H7 (cell line): ENCODE measurements at places on chromosomes 3 and 15.

DNA sequence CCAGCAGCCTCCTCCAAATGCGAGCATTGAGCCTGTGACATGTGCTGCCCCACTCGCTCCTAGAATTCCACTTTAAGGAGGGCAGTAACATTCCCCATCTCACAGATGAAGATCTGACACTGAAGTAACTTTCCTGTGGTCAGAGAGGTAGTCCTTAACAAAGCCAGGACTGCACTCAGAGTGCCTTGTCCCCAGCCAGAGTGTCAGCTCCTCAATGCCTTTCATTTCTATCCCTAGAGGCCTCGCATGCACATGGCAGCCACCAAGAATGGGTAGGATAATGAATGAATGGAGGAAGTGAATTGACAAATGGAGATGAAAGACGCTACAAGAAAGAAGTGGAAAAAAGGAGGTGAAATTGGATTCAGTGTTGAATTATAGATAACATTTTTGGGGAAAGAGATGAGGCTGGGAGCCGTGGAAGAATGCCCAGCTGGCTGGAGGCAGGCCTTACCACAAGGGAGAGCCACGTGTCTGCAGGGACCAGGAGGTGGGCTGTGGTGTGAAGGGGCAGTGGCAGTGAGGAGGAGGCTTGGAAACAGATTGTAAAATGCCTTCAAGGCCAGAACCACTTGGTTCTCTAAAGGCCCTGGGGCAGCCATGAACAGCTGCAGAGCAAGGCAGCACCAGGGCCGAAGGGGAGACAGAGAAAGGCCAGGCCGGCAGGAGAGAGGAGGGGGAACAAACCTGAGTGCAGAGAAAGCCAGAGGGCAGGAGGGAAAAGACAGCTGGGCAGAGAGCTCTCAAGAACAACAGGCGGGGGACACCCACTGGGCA is 10.4 kb downstream of the CFAP92 start:
- no peak for DNase-seq

DNA sequence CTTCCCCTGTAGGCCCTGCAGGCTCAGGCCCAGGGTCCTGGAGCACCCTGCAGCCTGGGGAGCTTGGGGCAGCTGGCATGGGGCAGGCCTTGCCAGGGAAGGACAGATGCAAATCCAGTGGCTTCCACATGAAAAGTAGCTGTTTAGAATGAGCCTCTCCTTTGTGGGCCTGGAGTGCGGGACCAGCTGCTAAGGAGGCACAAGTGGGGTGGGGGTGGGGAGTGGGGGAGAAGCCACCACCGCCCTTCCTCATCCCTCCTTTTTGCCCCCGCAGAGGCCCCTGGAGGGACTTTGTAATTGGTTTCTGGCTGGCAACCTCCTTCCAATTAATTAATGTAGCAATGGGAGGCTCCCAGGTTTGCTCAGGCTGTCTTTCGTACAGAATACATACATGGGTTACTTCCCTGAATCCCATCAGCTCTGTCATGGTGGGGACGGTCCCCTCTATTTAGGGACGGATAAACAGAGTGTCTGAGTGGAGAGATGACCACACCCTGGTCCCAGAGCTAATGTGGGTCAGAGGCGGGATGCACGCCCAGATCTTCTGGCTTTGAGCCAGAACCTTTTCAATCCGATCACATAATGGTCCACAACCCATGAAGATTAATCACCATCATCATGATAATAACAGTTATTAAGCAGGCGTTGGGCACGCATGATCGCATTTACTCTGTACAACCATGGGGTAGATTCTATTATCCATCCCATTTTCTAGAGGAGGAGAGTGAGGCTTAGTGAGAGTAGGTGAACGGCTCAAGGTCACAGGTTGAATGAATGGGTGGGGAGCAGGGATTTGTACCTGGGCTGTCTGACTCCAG is 6.2 kb downstream of the CORO2B start:
- no peak for DNase-seq

- no peak for DNase-seq
Measured at GRCh38 chr3:81955878-81956277, 194.4 kb upstream of the GBE1 start.

- no peak for DNase-seq
Measured at GRCh38 chr3:168431491-168431890, 335.8 kb upstream of the GOLIM4 start.

GRCh38 chr3:67832817-67833216 is 178.4 kb upstream of the SUCLG2 start:
- no peak for DNase-seq

DNA sequence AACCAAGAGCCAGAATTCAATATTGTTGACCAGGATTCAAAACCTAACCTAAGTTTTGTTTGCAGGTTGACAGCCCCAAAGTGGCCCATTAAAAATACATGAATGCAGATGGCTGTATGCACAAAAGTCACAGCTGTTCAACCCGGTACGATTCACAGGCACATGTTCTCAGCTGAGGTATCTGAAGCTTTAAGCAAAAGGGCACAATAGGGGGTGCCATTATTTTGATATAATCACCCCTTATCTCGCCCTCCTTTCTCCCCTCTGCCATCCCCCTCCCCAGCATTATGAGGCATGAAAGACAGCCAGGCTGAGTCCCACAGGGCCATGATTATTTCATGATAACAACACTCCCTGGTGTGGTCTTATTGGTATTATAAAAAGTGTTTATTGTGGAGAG is 264.9 kb downstream of the EBLN2 start:
- no peak for DNase-seq

DNA sequence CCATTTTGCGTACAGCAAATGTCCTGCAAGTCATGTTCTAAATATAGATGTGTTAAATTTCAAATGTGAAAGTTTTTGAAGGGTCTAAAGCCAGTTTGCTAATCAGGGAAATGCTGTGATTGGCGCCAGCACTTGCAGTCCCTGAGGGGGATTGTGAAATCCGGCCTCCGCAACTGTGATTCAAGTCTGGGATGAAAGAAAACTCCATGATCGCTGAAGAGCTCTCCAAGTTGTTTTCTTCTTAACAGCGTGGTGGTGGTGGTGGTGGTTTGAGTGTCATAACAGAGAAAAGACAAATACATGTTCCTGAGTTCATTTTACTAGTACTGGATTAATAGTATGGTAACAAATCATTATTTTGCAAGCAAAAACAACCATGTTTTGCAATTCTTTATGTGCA is 51.8 kb downstream of the MITF start:
- no peak for DNase-seq

DNA sequence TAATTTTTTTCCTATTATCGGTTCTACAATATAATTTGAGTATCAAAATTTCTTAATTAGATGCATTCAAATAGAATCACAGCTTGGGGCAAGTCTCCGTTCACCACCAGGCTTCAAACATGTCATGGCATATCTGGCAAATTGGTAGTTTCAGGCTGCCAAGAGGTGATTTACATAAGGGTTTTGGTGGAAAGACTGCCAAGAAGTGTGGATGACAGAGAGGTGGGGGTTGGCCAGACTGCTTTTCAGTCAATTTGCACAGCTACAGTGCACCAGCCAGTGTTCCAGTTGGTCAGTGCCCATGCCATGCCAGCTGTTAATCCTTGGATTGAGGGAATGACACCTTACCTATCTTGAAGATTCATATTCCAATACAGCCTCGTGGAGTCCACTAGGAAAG is 8.4 kb upstream of the GSK3B start:
- DNase-seq: peak; percentile 8

DNA sequence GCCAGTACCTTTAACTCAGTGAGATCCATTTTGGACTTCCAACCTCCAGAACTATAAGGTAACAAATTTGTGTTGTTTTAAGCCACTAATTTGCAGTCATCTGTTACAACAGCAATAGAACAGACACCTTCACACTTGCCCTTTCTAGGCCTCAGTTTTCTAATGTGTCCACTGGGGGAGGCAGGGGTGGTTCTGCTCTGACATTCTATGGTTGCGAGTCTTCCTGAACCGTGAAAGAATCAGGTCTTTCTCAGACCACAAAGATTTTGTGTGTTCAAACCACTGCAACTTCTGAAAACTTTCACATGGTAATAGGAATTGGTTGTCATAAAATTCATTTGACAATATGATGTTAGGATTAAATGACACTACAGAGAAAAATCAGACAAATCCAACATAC is 26.8 kb upstream of the CSTA start:
- DNase-seq: no peak

DNA sequence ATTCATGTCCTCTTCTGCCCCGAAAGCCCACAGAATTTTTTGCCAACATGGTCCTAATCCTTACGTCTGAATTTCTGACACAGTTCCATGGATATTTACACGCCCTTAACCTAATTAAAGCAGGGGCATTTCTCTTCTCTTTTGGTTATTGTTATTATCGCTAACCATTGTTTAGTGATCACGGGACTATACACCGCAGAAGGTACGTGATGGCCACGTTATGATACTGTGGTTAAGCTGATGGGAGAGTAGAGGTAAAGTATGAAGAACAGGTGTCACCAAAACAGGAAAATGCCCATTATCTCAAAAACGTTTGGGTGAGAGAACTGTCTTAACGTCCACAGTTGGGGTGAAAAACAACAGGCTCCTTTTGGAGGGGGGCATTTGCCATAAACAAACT is 26.4 kb downstream of the CCR4 start:
- DNase-seq: no peak
